IMR-90 (cell line): ENCODE measurements at places on chromosomes 6 and 20. TPM values are rescaled to one million over a fixed set of nuclear protein-coding genes. Genes with fewer than 3 reads are reported as not detected.

- DNase-seq, result no peak
Observed at GRCh38 chr6:135185483-135185882, 4.4 kb downstream of the MYB start.

- peak; percentile 25 for DNase-seq
Observed at GRCh38 chr6:116286773-116287358, 7.1 kb upstream of the TSPYL1 start.

GRCh38 chr6:39113788-39114187 is 1.2 kb downstream of the SAYSD1 start:
- no peak for DNase-seq

The MRAP2 gene
- total RNA-seq, result under 0.01 TPM in 1 of 2 replicates, not detected in the other

GRCh38 chr6:165389534-165389933 is 80.1 kb upstream of the C6orf118 start:
- no peak for DNase-seq

The CST5 gene
- total RNA-seq, result not detected in 2 replicates

GRCh38 chr20:37310951-37311350 is 21.5 kb downstream of the MANBAL start:
- no peak for DNase-seq

DNA sequence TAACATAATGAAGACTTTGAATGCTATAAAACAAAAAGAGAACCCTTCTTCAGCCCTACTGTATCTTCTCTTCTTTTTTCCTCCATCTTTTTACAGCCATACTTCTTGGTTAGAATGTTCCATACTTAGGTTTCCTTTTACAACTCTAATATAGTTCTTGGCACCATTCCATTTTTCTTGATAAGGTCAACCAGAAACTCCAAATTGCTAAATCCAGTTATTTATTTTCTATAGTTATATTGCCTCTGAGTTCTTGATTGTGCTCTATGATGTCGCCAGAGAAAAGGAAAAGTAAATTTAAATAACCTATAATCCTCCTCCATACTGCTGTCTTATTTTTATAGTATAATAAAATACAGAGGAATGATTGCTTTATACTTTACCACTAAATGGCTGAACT is 26.7 kb upstream of the COL10A1 start:
- DNase-seq, result no peak

The MYLIP gene
- total RNA-seq, result 3.2 and 3.6 TPM in 2 replicates

The REM1 gene
- total RNA-seq, result not detected in 2 replicates

GRCh38 chr20:62549029-62549428 is 73.2 kb upstream of the GATA5 start:
- no peak for DNase-seq

DNA sequence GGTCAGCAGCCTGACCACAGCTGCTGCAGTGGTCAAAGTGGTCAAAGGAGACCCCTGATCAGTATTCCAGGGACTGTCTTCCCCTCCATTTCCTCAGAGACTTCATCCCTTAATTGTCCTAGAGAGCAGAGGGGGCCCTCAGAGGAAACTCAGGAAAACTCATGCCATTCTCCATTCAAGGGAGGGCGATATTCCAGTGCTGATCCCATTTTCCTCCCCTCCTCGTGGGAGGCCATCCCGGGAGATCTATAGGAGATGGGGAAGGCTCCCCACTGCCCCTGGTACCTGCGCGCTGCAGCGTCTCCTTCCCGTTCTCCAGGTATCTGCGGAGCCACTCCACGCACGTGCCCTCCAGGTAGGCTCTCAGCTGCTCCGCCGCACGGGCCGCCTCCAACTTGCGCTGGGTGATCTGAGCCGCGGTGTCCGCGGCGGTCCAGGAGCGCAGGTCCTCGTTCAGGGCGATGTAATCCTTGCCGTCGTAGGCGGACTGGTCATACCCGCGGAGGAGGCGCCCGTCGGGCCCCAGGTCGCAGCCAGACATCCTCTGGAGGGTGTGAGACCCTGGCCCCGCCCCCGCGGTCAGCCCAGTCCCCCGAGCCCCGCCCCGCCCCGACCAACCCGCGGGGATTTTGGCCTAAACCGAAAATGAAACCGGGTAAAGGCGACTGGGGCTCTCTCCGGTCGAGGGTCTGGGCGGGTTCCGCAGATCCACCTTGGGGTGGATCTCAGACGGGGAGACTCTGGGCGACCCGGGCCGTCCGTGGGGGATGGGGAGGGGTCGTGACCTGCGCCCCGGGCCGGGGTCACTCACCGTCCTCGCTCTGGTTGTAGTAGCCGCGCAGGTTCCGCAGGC is 878 bp downstream of the HLA-C start:
- DNase-seq, result peak; percentile 47

The NUP43 gene
- total RNA-seq, result 35.0 and 40.5 TPM in 2 replicates

DNA sequence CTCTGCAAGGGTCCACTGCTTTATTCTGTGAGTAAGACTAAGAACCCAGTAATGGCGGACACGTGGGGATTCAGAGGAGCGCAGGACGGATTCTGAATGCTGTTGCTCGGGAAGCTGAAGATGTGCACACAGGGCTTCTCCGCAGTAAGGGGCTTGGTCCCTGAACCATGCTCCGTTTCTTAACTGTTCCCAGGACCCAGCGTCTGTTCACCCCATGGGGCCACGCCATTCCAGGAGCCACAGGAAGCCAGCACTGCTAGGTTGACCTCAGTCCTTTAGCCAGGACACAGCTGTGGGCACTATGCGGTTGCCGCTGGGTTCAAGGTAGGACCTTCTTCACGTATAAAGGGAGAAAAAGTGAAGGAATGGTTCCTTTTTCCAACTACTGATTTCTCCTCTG is 59.8 kb downstream of the IRF4 start:
- DNase-seq, result no peak
